ENCODE measurements at places on chromosomes 6 and 20.

DNA sequence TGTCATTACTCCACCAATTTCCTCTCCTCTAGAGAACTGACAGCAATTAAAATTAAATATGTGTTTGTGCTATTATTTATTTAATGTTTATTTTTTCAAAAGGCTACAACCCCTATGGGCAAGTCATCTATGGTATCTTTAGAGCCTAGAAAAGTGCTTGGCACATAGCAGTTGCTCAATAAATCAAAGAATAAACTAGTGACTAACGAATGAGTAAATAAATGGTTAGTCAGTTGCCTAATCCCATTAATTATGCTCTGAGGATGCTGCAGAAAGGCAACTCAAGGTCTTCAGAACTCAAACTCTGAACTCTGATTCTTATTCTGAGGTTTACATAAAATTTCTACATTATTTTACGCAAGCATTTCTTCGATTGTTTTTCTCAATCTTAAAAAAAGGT lies 193.0 kb upstream of the TSHZ2 start:
- DNase-seq: no peak

- no peak for DNase-seq
Measured at GRCh38 chr6:114055763-114056162, 84.8 kb upstream of the HDAC2 start.

DNA sequence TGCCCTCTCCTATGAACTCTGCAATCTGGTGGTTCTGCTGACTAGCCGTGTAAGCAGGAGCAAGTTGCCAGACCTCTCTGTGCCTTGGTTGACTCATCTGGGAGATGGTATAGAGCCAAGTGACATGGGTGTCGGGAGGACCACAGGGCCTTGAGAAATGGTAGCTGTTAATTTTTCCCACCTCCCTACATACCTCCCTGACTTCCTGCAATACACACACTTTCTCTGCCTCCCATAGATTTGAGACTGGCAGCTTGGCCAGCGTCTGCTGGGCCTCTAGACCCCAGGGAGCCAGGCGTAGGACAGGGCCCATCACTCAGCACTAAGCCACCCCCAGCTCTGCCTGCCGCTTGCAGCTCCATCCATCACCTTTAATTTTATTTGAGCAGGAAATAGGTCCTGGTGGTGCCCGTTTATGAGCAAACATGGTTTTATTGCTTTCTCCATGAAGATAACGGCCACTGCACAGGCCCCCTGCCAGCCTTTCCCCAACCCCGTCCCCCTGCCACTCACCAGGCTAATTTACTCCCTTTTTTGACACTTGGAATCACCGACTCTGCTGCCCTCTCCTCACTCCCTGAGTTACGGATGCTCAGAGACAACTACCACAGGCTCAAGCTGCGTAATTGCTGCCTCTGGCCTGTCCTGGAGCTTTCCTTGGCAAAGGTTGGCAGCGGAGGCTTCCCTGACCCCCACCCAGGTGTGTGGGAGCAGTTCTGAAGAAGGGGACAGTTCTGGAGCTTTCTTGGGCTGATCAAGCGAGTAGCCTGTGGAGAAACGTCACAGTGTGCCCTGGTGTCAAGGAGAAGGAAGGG lies 11.1 kb downstream of the GLP1R start:
- DNase-seq: no peak

- DNase-seq: no peak
Measured at GRCh38 chr6:170033666-170034065, 257.2 kb downstream of the DLL1 start.

GRCh38 chr20:47117371-47117770 lies 222.7 kb downstream of the EYA2 start:
- DNase-seq: no peak

GRCh38 chr6:132513831-132514545 lies 1.1 kb upstream of the STX7 start:
- no peak for DNase-seq

GRCh38 chr6:88422831-88423230 lies 256.7 kb upstream of the CNR1 start:
- no peak for DNase-seq

- DNase-seq: no peak
Measured at GRCh38 chr6:152057832-152058498, 250.5 kb downstream of the ESR1 start.

DNA sequence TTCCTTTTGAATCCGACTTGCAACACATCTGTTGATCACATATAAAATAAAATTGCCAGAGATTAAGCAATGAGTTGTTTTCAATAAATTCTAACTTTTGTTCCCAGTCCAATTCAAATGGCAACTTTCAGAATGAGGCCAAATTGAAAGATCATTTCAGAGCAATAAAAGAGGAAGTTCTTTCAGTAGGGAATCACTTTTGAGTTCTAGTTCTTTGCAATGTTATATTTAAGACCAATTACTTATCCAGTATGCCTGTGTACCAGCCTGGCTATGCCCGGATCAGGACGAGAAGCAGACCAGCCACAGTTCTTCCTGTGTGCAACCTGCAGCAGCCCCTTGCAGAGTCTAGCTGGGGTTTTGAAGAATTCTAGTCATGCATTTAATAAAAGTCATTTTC lies 232.5 kb downstream of the BTBD9 start:
- DNase-seq: no peak

GRCh38 chr20:38196592-38196991 lies 31.5 kb upstream of the TGM2 start:
- DNase-seq: peak; percentile 91

GRCh38 chr6:56758553-56758952 lies 115.9 kb upstream of the DST start:
- DNase-seq: no peak

- no peak for DNase-seq
Measured at GRCh38 chr20:48880981-48881657, 40.4 kb upstream of the ARFGEF2 start.

GRCh38 chr6:3312604-3313231 lies 54.0 kb downstream of the PSMG4 start:
- no peak for DNase-seq

- peak; percentile 83 for DNase-seq
Measured at GRCh38 chr6:7328243-7328642, 15.2 kb upstream of the SSR1 start.

GRCh38 chr6:93210908-93211307 lies 208.5 kb downstream of the EPHA7 start:
- DNase-seq: no peak

- DNase-seq: no peak
Measured at GRCh38 chr6:75280131-75280855, 4.3 kb downstream of the TMEM30A start.

DNA sequence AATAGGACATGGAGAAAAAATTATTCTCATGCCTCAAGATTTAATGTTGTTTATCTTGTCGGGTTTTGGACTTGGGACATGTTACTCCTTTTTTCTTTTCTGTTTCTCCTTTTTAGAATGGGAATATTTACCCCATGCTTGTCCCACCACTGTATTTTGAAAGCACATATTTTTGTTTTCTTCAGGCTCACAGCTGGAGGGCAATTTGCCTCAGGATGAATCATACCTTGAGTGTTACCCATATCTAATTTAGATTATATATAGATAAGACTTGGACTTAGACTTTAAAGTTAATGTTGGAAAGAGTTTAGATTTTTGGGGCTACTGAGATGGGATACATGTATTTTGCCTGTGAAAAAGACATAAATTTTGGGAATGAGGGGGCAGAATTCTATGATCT lies 541.6 kb upstream of the MAN1A1 start:
- no peak for DNase-seq

DNA sequence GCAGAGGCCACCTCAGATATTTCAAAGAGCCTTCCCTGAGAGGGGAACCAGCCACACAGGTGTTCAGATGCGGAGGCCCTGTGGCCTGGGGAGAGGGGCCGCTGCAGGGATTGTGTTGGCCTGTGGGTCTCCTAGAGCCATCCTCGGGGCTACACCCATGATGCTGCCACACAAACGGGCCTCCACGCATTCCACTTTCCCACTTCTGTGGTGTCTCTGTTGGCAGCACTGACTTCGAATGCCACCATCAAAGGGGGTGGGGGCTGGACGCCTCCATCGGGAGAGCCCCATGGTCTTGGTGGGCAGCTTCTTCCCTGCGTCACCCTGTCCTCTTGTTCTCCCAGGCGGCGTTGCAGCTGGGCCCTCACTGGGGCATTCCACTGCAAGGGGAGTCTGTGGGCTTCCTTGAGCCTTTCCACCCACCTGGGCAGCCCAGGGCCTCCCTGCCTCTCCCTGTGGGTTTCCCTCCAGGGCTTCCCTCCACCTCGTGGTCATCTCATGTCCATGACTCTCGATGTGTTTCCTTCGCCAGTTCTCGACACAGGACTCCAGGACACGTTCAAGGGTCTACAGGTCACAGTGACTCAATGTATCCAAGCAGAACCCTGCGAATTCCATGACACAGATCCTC lies 145.5 kb downstream of the ERMARD start:
- DNase-seq: no peak

- no peak for DNase-seq
Measured at GRCh38 chr6:168383062-168383854, 57.7 kb upstream of the SMOC2 start.

- DNase-seq: peak; percentile 23
Measured at GRCh38 chr6:139109558-139109957, 25.3 kb upstream of the HECA start.

- no peak for DNase-seq
Measured at GRCh38 chr20:6348908-6349307, 226.1 kb upstream of the FERMT1 start.

DNA sequence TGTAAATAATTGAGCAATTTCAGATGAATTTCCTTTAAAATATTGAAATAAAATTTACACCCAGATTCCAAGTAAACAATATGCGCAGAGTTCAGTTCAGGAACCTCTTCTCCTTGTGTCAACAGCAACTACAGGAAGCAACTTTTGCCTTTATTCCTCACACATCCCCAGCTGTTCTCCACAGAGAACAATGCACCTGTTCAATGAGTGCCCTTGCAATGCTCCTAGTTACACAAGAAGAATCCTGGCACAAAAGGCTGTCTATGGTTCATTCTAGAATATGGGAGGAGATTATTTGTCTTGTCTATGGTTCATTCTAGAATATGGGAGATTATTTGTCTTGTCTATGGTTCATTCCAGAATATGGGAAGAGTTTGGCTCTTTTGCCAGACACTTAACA lies 454.9 kb downstream of the BTBD3 start:
- no peak for DNase-seq

DNA sequence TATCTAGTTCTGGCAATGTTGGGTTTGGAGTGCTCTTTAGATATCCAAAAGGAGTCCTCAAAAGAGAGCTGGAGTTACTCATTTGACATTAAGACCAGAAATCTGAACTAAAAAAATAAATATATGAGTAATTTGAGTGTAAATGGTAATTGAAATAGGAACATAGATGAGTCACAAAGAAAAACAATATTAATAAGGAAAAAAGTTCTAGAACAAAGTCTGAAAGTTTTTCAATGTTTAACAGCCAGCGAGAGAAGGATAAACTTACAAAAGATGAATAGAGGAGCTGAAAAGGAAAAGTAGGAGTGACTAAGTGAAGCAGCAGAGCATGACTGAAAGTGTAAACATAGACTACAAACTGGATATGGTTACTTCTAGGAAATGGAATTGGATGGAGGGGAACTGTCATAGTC lies 46.8 kb downstream of the EPM2A start:
- no peak for DNase-seq

- no peak for DNase-seq
Measured at GRCh38 chr6:466564-466963, 75.0 kb downstream of the IRF4 start.

- DNase-seq: no peak
Measured at GRCh38 chr20:33192912-33193501, 24.1 kb upstream of the BPIFA3 start.

DNA sequence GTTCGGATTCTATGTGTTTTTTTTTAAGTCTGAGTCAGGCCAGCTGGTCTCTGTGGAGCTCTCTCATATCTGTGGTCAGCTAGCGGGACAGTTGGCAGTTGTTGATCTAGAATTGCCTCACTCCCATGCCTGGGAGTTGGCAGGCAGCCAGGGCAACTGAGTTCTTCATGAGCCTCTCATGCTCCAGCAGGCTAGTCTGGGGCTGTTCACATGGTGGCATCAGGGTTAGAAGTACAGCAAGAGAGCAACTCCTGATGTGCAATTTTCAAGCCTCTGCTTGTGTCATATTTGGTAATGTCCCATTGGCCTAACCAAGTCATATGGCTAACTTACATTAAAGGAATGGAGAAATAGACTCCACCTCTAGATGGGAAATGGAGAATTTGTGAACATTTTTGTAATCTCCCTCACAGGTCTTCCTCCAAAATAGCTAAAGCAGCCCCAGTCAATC lies 6.7 kb upstream of the IFT52 start:
- peak; percentile 32 for DNase-seq

DNA sequence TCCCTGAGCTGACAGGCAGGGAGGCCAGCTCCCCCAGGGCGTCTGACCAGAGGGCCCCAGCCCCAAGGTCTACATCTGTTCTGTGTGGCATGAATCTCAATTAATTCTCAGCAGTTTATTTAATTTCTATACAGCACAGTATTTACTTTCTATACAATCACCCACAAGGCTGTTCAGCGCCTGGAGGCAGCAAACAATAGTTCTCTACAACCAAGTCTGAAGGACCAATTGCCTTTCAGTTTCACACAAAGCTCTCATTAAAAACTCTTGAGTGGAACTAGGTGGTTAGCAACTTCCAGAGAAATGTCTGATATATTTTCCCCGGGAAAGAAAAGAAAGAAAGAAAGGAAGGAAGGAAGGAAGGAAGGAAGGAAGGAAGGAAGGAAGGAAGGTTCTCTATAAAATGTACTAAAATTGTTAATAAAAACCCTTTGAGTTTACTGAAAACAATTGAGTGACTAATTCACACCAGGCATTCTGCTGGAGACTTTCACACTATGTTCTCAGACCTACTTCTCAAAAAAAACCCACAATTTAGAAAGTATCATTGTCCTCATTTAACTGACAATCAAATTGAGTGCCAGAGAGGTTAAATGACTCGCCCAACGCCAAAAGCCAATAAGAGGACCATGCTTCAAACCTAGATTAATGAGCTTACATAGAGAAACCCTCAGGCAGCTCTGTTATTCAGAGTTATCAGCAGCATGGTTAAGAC lies 62.5 kb downstream of the METTL24 start:
- no peak for DNase-seq

- no peak for DNase-seq
Measured at GRCh38 chr20:8969146-8969583, 99.7 kb upstream of the PLCB4 start.

- DNase-seq: no peak
Measured at GRCh38 chr6:107600936-107601335, 111.0 kb downstream of the SOBP start.

DNA sequence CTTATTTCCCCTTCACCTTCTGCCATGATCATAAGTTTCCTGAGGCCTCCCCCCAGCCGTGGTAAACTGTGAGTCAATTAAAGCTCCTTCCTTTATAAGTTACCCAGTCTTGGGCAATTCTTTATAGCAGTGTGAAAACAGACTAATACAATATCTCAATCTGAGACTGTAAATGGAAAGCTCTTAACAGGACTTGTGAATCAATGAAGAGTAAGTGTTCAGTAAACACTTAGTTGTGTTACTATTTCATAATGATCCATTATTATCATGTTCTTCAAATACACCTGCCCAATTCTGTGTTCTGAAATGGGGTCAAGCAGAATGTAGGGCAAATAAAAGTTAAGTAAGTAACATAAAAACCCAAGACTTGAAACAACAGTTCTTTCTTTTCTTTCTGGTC lies 266.2 kb downstream of the TENT5A start:
- DNase-seq: no peak

- no peak for DNase-seq
Measured at GRCh38 chr6:128558021-128558420, 37.6 kb upstream of the PTPRK start.
